ENCODE measurements at places on chromosomes 2 and 18.

GRCh38 chr18:5529471-5529870 lies 14.3 kb downstream of the EPB41L3 start:
- no peak for DNase-seq

GRCh38 chr2:145110668-145111356 lies 590.9 kb upstream of the ZEB2 start:
- DNase-seq = no peak

DNA sequence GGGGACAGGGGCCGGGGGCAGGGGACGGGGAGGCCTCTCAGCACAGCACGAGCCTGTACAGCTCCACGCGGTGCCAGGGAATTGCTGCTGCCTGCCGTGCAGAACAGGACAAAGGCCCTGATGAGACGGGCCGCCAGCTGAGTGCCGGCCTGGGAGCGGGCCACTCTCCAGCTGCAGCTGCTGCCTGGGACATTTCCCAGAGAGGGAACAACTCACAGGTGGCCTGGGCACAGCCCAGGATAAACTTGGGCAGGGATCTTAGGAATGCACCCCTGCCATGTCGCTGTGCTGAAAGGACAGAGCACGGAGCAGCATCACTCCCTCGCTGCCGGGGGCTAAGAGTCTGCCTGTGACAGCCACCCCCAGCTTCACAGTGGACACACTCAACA lies 38.8 kb downstream of the CENPO start:
- no peak for DNase-seq

GRCh38 chr2:210715560-210716082 lies 159.2 kb downstream of the CPS1 start:
- DNase-seq = no peak

- DNase-seq = no peak
Measured at GRCh38 chr18:75209951-75210258, 692 bp upstream of the TSHZ1 start.

- no peak for DNase-seq
Measured at GRCh38 chr2:79446313-79446712, 66.5 kb upstream of the CTNNA2 start.

GRCh38 chr2:60855989-60856669 lies 25.2 kb upstream of the REL start:
- no peak for DNase-seq

- DNase-seq = no peak
Measured at GRCh38 chr2:168650139-168650538, 152.3 kb upstream of the NOSTRIN start.

GRCh38 chr18:79698668-79699335 lies 19.2 kb downstream of the CTDP1 start:
- DNase-seq = no peak

GRCh38 chr2:241842620-241843211 lies 16.0 kb downstream of the PDCD1 start:
- peak; percentile 93 for DNase-seq

Data from suppressor macrophage treated with lipopolysaccharide for 1 hour (primary cell).